ENCODE measurements at places on chromosomes 16 and 17.

DNA sequence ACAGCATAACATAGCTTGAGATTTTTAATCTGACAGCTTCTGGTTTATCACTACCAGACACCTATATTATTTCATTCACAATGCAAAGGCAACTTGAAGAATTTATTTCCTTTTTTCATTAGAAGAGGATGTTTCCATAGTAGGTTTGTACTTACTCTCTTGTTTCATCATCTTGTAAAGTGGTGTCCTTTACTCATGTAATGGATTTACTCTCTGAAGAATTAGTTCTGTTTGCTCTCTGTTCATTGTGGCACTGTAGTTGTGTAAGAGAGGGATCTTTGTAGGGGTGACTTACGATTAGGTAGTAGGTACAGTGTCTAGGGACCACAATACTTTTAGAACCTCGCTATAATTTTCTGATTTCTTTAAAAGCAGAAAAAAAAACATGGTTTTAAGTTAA lies 256.1 kb downstream of the BCAS3 start:
- DNase-seq = no peak

DNA sequence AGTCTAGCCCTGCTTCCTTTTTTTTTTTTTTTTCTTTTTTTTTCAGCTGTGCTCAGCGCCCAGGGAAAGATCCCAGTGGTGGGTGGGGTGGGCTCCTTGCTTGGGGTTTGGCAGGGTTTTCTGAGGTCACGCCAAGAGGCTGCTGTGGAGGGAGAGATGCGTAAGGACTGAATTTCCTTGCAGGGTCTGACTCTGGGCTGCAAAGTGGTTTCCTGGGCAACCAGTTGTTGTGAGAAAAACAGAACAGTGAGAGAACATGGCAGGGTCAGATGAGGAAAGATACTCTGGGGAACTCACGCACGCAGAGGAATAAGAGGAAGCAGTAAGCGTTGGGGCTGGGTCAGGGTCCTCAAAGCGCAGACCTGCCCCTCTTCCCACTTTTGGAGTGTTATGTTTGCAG lies 119.5 kb downstream of the IRF8 start:
- no peak for DNase-seq

DNA sequence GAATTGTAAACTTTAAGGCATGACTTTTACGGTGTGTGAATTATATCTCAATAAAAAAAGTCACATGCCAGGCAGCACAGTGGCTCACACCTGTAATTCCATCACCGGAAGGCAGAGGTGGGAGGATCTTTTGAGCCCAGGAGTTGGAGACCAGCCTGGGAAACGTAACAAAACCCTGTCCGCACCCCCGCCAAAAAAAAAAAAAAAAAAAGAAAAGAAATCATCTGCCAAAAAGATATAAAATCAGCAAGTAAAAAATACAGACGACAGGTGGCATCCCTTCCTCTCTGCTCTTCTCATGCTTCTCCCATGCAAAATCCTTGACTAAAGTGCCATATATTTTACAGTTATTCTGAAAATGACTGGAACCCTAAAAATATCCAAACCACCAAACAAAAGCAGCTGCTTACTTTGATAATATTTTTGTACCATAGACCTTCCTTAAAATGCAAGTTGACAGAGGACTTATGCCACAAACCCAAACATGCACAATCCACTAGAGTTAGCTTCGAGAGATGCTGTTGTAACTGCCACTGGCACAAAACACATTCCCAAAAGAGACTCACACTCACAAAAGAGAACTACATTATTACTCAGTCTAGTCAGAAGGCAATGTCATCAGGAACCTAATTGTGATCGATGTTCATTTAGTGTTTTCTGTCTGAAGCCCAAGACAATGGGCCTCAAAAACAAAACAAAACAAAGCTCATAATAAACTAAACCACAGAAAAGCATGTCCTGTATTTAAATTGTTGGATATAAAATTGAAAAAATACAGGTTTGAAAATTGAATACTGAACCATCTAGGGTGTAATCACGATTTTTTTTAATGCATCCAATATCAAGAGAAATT lies 2.4 kb downstream of the CRLF3 start:
- no peak for DNase-seq

DNA sequence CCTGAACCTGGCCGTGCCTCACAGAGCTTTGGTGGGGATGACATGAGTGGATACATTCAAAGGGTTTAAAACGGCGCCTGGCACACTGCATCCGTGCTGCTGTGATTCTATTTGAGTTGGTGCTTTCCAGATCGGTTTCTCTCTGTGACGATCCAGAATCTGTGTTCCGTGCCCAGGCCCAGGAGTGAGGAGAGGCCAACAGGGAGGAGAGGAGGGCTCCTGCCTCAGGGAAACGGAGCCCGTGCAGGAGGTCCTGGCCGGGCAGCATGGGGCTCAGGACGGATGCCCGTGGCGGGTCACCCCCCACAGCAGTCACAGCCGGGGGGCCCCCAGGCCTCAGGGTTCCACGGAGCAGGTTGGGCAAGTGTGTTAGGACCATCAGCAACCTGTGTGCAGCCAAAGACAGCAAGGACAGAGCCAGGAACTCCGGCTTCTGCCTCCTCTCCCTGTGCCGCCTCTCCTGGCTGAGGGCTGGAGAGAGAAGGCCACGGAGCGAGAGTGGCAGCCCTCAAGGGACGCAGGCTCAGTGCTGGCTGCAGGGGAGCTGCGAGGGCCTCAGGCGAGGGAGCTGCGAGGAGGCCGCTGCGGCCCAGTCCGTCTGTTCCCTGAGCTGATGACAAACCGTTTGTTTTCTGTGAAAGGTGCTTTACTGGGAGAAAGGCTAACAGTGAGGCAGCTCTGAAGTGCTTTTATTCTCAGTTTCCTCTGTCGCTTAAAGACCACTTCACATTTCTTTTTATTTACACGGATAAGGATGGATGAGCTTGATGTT lies 99.3 kb downstream of the METRNL start:
- no peak for DNase-seq

DNA sequence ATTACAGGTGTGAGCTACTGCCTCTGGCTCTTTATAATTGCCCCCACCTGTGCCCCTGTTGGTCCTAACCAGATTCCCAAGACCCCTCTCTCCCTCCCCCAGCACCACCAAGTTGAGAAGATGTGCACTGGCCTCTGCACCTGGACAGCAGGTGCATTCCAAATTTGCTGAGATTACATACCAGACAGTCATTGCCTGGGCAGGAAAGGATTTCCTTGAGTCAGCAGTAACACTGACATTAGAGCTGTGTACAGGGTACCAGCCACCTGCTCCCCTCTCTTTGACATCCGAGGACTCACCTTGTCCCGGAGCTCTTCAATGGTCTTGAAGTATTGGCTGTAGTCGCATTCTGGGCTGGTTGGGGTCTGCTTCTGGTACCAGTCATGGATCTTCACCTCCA lies 659 bp downstream of the KRT15 start:
- DNase-seq = no peak

DNA sequence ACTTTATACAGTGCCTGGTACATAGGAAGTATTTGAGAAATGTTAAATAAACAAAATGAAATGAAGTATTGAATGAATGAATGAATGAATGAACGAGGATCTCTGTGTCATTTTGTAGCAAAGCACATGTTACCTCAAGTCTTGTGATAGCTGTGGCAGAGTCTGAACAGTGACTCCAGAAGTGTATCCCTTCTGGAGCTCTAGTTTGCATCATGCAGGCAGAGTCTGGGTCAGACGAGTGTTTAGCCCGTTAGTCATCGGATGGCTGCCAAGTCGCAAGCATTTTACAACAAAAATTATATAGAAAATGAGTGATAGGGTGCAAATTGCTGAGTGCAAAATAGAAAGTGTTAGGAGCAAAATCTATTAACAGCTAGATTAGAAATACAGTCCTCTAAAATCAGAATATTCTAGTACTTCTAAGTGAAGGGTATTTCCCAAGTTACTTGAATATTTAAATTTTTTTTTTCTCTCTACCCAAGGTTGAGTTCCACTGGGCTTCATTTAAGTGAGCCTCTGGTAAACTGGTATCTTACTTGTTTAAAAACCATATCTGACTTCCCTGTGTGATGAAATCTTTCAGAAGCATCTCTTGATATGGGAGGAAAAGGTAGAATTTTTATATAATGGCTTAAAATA lies 113.3 kb downstream of the FTO start:
- DNase-seq = no peak

DNA sequence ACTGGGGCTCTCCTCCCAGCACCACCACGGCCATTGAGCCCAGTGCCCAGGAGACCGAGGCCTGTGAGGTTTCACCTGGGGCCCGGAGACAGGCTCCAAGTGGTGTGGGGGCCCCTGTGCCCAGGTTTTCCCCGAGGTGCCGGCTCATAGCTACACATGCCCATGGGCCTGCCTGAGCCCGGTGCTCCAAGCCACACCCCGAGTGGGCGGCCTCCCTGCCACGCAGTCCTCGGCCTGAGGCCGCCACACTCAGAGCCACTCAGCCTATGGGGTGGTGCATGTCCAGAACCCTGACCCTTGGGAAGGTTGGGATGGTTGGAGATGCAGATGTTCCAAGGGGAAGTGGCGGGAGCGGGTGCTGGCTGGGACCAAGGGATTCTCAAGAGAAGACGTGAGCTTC lies 24.1 kb downstream of the JPH3 start:
- no peak for DNase-seq

- DNase-seq = peak; percentile 73
Measured at GRCh38 chr17:8120520-8121406, 2.4 kb upstream of the ALOXE3 start.

DNA sequence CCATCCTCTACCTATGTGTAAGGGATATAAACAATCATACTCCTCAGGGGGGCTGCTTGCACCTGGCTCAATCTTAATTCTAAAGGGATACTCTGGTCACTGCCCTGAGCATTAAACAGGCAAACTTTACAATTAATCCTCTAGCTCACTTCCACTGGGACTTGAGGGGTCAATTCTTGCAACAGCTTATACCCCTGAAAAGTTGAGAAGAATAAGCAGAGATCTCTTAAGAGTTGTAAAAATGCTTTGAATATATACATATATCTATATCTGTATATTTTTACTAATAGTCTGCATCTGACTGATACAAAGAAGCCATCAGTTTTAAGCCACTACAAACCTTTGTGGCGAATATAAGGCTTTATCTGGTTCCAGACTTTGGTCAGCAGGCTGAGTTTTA lies 19.6 kb downstream of the HEATR6 start:
- no peak for DNase-seq

DNA sequence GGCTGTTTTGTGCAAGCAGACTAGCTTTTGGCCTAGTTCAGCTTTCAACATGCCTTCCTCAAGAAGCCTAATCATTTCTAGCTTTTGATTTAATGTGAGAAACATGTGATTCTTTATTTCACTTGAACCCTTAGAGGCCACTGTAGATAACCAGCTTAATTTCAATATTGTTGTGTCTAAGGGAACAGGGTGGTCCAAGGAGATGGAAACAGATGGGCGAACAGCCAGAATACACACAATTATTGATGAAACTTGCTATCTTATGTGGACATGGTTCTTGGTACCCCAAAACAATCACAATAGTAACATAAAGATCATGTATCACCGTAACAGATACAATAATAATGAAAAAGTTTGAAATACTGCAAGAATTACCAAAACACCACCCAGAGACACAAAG lies 4.8 kb downstream of the NPRL3 start:
- DNase-seq = no peak

- no peak for DNase-seq
Measured at GRCh38 chr16:25035494-25036405, 20.6 kb upstream of the ARHGAP17 start.

- no peak for DNase-seq
Measured at GRCh38 chr17:61395983-61396585, 3.6 kb upstream of the TBX2 start.

- no peak for DNase-seq
Measured at GRCh38 chr17:31405890-31406371, 14.5 kb downstream of the RAB11FIP4 start.

GRCh38 chr16:19093631-19094541 lies 19.9 kb upstream of the ITPRIPL2 start:
- no peak for DNase-seq

- DNase-seq = no peak
Measured at GRCh38 chr17:76382803-76383545, 1.4 kb upstream of the SPHK1 start.

DNA sequence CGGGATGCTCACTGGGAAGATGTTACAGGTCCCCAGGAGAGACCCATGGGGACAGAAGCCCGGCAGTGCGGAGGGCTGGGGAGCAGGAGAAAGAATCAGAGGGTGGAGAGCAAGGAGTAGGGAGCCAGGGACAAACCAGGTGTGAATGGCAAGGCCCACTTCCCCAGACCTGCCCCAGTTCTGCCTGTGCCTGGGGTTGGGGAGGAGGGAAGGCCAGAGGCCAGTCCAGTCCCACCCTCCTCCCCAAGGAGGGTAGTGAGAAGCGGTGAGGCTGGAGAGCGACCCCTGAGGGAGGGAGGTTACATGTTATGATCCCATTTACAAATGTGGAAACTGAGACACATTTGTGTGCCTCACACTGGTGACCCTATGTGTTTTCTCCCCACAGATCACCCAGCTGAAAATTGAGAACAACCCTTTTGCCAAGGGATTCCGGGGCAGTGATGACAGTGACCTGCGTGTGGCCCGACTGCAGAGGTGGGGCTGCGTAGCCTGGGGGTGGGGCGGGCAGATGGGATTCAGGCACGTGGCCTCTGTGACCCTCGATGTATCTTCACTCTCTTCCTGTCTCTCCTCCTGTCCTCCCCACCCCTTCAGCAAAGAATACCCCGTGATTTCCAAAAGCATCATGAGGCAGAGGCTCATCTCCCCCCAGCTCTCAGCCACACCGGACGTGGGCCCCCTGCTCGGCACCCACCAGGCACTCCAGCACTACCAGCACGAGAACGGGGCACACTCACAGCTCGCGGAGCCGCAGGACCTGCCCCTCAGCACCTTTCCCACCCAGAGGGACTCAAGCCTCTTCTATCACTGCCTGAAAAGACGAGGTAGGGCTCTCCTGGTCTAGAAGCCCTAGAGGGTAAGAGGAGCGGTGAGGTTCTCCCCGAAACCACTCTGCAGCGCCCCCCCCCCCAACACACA lies 27.5 kb downstream of the TBX4 start:
- DNase-seq = no peak

- DNase-seq = no peak
Measured at GRCh38 chr16:20704281-20704680, 6.8 kb upstream of the ACSM1 start.

DNA sequence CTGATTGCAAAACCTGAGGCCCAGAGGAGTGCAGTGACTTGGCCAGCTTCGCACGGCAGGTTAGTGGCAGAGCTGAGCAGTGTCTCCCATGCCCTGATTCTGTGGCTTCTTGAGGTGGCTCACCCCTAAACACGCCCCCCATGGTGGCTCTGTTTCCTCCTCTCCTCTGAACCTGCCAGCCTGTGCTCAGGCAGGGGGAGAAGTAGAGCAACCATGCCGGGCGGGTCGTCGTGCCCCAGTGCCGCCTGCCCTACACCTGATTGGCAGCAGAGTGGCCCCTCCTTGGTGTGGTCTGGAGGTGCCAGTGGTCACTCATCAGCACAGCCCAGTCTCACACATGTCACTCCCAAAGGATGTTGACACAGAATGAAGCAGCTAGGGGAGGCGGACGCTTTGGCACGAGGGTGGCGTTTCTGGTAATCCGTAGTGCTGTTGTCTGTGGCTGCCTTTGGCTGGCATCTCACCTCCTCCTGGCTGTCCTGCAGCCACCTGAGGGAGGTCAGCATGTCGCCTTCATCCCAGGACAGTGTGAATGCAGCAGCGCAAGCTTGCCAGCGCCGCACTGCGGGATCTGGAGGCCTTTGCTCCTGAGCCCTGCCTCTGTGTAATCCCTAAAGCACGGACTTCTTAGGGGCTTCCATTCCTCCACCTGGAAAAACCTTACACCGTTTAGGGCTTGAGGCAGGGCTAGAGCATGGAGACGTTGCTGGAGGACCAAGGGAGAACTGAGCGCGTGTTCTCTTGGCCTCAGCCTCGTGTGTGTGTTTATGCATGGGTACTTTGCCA lies 294.7 kb downstream of the SEC14L1 start:
- peak; percentile 63 for DNase-seq

Data from activated T-cell treated with anti-CD3 and anti-CD28 coated beads, Interleukin-2, amount 50 U/mL, for 1 hour (primary cell).